ENCODE measurements at places on chromosomes 5 and 9. TPM values are rescaled to one million over a fixed set of nuclear protein-coding genes. Genes with fewer than 3 reads are reported as not detected.

Gene SPATA6L
- 5.5 TPM for total RNA-seq

Gene TEX48
- not detected for total RNA-seq

Gene TLX3
- not detected for total RNA-seq

Gene PLAC8L1
- 2.6 TPM for total RNA-seq

Gene MAN2A1
- total RNA-seq = 21.3 TPM

Gene N4BP3
- 2.3 TPM for total RNA-seq

Gene PCDHGB5
- total RNA-seq = 3.9 TPM

Gene C9orf78
- total RNA-seq = 31.0 TPM

Gene HTR1A
- 0.13 TPM for total RNA-seq

Gene DMRT2
- 0.45 TPM for total RNA-seq

Gene C7
- total RNA-seq = 18.2 TPM

Gene EDIL3
- 51.3 TPM for total RNA-seq

Gene GPR150
- not detected for total RNA-seq

Gene LRSAM1
- 27.1 TPM for total RNA-seq

Gene MEGF10
- 3.0 TPM for total RNA-seq

Gene LHX3
- total RNA-seq = not detected

Gene UIMC1
- total RNA-seq = 45.2 TPM

Gene SPINK4
- not detected for total RNA-seq

Gene STC2
- 26.9 TPM for total RNA-seq

Gene TMEM174
- total RNA-seq = not detected

Gene ARL14EPL
- 0.25 TPM for total RNA-seq

Gene DBN1
- 365 TPM for total RNA-seq

Gene GPX3
- 2.4 TPM for total RNA-seq

Gene IL4
- total RNA-seq = not detected

Gene HSPB3
- total RNA-seq = not detected

Gene PPP2R2B
- total RNA-seq = 19.7 TPM

Gene OLFM1
- total RNA-seq = 2.0 TPM

Gene CCNI2
- total RNA-seq = 1.5 TPM

Gene RABGAP1
- total RNA-seq = 88.1 TPM

Gene C8G
- 1.5 TPM for total RNA-seq

Gene IFNA13
- total RNA-seq = 0.66 TPM

Gene KCNMB1
- total RNA-seq = 0.22 TPM

Gene IFNA21
- total RNA-seq = not detected

Gene NAIF1
- total RNA-seq = 9.2 TPM

Gene OR1J2
- total RNA-seq = not detected

Gene TMEM252
- not detected for total RNA-seq

Gene SLC46A2
- total RNA-seq = not detected

Gene IL5
- total RNA-seq = not detected

Gene COL15A1
- 51.0 TPM for total RNA-seq

Gene WNK2
- total RNA-seq = 66.0 TPM

Gene LIX1
- 12.0 TPM for total RNA-seq

Gene FAM200C
- 5.8 TPM for total RNA-seq

Measured in mesothelial cell of epicardium (in vitro differentiated cells).